ENCODE measurements at places on chromosomes 4 and X. TPM values are rescaled to one million over a fixed set of nuclear protein-coding genes. Genes with fewer than 3 reads are reported as not detected.

DNA sequence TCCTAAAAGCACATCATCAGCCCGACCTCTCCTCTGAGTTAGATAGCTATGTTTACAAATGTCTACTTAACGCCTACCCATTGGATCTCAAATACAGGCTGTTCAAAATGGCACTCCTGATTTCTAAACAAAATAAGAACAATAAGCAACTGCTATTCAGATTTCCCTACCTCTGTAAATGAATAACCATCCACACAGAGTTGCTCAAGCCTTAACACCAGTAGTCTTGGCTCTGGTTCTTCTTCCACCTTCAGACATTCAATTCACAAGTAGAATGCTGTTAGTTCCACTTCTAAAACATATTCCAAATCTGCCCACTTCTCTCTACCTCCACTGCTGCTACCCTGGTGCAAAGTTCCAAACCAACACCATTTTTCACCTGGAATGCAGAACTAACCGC, 27.1 kb upstream of the DCLK2 start:
- no peaks in the 10 kb centered on the region for H3K27me3 ChIP-seq
- no peak for DNase-seq
- H3K36me3 ChIP-seq = no peaks in the 10 kb centered on the region

The ARR3 gene
- total RNA-seq = not detected

DNA sequence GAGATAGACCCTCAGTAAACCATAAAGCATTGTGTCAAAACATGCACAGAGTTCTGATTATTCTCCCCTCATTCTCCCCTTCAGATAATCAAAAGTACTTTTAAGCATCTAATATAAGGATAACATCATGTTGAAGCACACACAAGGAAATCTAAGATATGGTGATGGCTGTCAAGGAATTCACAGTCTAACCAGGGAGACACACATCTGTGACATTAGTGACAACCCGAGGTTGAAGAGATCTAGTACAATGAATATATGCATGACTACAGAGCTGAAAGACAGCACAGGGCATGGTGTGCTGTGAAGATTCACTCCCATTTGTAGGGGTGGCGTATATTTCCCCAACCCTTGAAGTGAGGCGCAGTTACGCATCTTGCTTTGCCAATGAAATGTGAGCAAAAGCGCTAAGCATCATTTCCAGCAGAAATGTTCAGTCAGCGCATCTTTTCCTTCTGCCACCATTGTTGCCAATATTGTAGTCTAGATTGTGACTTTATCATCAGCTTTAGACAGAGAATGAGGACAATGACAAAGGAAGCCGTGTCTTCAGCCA, 122.0 kb downstream of the NSUN7 start:
- H3K27ac ChIP-seq = no peak overlapping the region
- no peaks in the 10 kb centered on the region for H3K36me3 ChIP-seq
- no peak for DNase-seq
- no peaks in the 10 kb centered on the region for H3K27me3 ChIP-seq
- H3K4me3 ChIP-seq = no peak overlapping the region

The TSPAN7 gene
- total RNA-seq = 10.2 TPM

DNA sequence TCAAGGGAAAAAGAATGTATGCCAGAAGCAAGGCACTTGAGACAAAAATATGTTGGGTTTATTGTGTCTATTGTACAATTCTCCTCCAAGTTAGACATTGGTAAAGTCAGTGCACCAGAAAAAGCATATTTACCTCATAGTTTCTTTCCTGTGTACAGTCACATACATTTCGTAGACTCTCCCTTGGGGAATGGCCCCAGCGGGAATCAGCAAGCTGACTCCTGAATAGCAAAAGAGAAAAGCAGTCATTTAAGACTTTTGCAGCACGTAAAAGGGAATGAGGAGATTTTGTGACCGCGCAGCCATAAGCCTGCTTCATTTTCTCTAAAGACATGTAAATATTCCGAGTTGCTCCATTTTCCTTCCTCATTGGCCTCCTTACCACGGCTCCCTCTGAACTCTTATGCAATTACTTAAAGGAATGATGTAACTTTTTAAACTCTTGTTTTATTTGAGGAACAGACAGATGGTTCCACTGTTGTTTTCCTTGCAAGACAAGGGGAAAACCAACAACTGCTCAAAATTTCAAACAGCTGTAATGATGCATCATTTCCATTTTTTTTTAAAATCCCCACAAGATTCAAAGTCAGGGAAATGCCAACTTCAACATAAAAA, 332.7 kb downstream of the UNC5C start:
- no peak for DNase-seq
- no peak overlapping the region for H3K27ac ChIP-seq
- no peaks in the 10 kb centered on the region for H3K4me1 ChIP-seq
- H3K4me3 ChIP-seq = no peak overlapping the region
- no peaks in the 10 kb centered on the region for H3K27me3 ChIP-seq

DNA sequence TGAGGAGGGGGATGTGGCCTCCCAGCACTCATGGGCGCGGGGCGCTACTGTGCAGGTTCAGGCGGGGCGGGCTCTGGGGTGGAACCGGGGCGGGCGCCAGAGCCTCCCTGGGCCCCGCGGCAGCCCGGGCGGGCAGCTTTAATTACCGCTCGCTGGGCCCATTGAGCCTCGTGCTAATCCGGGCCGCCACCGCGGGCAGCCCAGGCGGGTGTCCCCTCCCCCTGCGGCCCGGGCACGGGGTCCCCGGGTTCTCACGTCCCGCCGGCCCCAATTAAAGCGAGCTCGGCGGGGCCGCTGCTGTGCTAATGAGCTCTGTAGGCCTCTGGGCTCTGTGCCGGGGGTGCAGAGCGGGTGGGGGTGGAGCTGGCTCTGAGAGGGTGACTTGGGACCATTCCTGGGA, 22.8 kb upstream of the FGFR3 start:
- no peak for DNase-seq
- H3K27me3 ChIP-seq = no peaks in the 10 kb centered on the region
- H3K27ac ChIP-seq = no peak overlapping the region
- no peaks in the 10 kb centered on the region for H3K36me3 ChIP-seq
- H3K4me3 ChIP-seq = no peak overlapping the region

DNA sequence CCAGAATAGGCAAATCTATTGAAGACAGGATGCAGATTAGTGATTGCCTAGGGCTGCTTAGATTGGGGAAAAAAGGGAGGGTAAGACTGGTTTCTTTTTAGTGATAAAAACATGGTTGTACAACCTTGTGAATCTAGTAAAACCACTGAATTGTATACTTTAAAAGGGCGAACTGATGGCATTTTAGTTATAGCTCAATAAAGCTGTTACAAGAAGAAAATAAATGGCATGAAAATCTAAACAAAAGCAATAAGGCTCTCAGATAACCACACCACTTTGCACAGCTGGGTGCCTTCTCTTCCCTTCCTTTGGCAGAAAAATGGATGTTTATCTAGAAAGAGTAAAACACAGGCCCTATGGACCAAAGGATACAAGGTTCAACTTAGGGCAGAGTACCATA, 69.6 kb downstream of the F9 start:
- H3K4me1 ChIP-seq = no peaks in the 10 kb centered on the region
- no peak overlapping the region for H3K4me3 ChIP-seq

- H3K36me3 ChIP-seq = no peaks in the 10 kb centered on the region
- H3K27me3 ChIP-seq = no peaks in the 10 kb centered on the region
- H3K27ac ChIP-seq = no peak overlapping the region
- H3K4me1 ChIP-seq = no peaks in the 10 kb centered on the region
- DNase-seq = no peak
Observed at GRCh38 chr4:147174591-147174990, 228.9 kb upstream of the TTC29 start.

The PNMA6F gene
- not detected for total RNA-seq

DNA sequence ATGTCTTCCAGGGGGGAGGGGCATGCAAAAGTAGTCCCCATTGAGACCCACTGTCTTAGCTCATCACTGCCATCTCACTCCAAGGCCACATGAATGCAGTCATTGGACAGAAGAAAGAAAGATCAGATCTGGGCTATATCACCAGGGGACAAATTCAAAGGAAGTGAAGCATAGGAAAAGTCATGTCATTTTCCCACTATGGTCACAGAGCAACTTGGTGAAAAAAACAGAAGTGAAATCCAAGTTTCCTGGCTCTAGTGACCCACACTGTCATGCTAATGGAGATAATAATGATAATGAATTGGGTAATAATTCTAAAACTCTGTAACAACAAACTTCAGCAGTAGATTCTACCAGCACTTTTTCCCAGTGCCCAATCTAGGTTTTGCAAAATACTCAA, 9.9 kb downstream of the LHFPL1 start:
- no peak overlapping the region for H3K4me3 ChIP-seq
- no peak for DNase-seq
- no peak overlapping the region for H3K27ac ChIP-seq
- no peaks in the 10 kb centered on the region for H3K4me1 ChIP-seq

The CSAG3 gene
- not detected for total RNA-seq

DNA sequence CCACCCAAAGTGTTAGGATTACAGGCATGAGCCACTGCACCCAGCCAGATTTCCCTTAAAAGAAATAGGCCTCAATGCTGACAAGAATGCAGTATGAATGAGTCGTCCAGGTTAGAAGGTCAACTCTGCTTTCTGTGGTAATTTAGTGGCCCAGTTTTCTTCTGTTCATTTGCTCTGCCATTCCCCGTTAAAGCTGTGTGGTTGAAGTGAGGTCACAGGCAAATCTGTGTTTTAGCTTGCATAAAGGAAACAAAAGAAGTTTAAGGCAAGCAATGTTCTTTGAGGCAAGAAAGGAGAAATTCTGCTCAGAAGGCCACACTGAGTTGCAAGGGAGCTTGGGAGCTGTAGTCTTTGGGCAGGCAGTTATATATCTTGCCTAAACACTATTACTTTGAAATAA, 176.8 kb downstream of the LARP7 start:
- H3K27ac ChIP-seq = no peak overlapping the region
- no peaks in the 10 kb centered on the region for H3K36me3 ChIP-seq
- no peaks in the 10 kb centered on the region for H3K27me3 ChIP-seq

The RCHY1 gene
- 13.5 TPM for total RNA-seq

- no peak for DNase-seq
- no peak overlapping the region for H3K27ac ChIP-seq
- H3K27me3 ChIP-seq = no peaks in the 10 kb centered on the region
- no peak overlapping the region for H3K4me3 ChIP-seq
- H3K4me1 ChIP-seq = no peaks in the 10 kb centered on the region
Observed at GRCh38 chrX:130015181-130015580, 32.7 kb downstream of the BCORL1 start.

DNA sequence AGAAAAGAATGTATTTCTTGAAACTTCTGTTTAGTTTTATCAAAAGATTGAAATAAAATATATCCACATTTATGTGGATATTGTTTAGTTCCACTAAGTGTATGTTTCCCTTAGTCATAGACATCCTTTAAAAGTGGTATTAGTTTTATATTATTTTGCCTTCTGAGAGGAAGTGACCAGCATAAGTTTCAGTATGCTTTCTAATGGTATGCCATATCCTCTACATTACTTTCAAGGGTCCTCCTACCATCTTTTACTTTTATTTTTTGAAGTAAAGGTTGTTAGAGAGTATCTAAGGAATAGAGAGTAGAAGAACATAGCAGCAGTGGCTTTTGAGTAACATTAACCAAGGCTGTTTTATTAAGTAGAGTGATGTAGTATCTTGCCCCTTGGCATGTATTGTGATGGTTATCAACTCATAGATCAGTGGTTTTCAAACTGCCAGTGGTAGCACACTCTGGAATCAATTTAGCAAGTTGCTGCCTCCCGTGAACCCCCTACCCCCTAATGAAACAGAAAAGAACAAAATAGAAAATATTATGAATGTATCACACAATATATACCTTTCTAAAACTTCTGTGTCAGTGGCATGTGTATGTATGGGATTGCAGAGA, 44.8 kb downstream of the RBPJ start:
- H3K27ac ChIP-seq = no peak overlapping the region
- H3K4me1 ChIP-seq = no peaks in the 10 kb centered on the region
- no peaks in the 10 kb centered on the region for H3K27me3 ChIP-seq
- no peak for DNase-seq

DNA sequence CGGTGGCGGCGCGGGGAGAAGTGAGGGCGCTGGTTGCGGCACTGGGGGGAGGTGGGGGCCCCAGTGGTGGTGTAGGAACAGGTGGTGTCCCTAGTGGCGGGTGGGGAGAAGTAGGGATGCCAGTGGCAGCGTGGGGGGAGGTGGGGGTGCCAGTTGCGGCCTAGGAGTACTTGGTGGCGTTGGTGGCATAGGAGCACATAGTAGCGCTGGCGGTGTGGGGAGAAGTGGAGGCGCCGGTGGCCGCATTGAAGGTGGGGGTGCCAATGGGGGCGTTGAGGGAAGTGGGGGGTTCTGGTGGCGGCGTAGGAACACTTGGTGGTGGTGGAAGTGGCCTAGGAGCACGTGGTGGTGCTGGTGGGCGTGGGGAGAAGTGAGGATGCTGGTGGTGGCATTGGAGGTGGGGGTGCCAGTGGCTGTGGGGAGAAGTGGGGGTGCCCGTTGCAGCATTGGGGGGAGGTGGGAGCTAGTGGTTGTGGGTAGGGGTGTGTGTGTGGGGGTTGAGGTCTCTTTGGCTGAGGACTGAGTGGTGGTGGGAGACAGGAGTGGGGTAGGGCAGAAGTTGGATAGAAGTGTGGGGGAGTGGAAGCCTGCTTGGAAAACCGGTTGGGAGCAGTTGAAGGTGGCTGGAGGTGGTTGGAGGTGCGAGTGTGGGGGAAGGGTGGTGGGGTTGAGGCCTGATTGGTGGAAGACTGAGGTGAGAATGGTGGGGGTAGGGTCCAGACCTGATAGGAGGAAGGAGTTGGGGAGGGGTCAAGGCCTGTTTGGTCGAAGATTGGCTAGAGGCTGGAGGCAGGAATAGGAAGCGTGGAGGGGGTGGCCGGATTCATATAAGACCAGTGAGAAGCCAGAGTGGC, 1.1 kb downstream of the GCNA start:
- H3K4me3 ChIP-seq = no peak overlapping the region
- no peaks in the 10 kb centered on the region for H3K27me3 ChIP-seq
- DNase-seq = no peak
- peaks cover 6% of the 10 kb centered on the region for H3K36me3 ChIP-seq
- H3K4me1 ChIP-seq = no peaks in the 10 kb centered on the region
- H3K27ac ChIP-seq = no peak overlapping the region

DNA sequence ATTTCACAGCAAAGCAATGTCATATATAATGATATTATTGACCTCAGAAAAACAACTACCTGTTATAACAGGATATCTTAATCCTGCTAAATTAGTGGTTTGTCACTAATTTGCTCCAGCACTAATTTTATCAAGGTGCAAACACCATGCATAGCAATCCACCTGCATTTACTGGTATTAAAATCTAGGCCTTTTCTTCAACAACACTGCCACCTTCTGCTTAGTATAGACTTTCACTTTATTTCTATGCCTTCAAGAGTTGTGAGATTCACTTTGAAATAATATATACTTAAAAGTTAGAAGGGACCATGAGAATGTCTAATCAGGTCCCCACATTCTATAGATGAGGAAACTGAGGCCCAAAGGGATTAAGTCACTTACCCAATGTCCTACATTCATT, 82.1 kb upstream of the IQCM start:
- no peak overlapping the region for H3K4me3 ChIP-seq
- no peaks in the 10 kb centered on the region for H3K36me3 ChIP-seq
- DNase-seq = no peak
- H3K27ac ChIP-seq = no peak overlapping the region

- no peak for DNase-seq
- H3K27ac ChIP-seq = no peak overlapping the region
- H3K4me3 ChIP-seq = no peak overlapping the region
- no peaks in the 10 kb centered on the region for H3K27me3 ChIP-seq
- H3K4me1 ChIP-seq = no peaks in the 10 kb centered on the region
- H3K36me3 ChIP-seq = no peaks in the 10 kb centered on the region
Observed at GRCh38 chrX:9953396-9953795, 13.8 kb upstream of the CLDN34 start.

- no peaks in the 10 kb centered on the region for H3K4me1 ChIP-seq
- no peaks in the 10 kb centered on the region for H3K36me3 ChIP-seq
- DNase-seq = no peak
- H3K27me3 ChIP-seq = no peaks in the 10 kb centered on the region
- no peak overlapping the region for H3K4me3 ChIP-seq
- no peak overlapping the region for H3K27ac ChIP-seq
Observed at GRCh38 chrX:13427441-13428052, 107.7 kb upstream of the ATXN3L start.

Measured in right lobe of liver (tissue), 6 donors.